ENCODE measurements at places on chromosomes 12 and 14.

DNA sequence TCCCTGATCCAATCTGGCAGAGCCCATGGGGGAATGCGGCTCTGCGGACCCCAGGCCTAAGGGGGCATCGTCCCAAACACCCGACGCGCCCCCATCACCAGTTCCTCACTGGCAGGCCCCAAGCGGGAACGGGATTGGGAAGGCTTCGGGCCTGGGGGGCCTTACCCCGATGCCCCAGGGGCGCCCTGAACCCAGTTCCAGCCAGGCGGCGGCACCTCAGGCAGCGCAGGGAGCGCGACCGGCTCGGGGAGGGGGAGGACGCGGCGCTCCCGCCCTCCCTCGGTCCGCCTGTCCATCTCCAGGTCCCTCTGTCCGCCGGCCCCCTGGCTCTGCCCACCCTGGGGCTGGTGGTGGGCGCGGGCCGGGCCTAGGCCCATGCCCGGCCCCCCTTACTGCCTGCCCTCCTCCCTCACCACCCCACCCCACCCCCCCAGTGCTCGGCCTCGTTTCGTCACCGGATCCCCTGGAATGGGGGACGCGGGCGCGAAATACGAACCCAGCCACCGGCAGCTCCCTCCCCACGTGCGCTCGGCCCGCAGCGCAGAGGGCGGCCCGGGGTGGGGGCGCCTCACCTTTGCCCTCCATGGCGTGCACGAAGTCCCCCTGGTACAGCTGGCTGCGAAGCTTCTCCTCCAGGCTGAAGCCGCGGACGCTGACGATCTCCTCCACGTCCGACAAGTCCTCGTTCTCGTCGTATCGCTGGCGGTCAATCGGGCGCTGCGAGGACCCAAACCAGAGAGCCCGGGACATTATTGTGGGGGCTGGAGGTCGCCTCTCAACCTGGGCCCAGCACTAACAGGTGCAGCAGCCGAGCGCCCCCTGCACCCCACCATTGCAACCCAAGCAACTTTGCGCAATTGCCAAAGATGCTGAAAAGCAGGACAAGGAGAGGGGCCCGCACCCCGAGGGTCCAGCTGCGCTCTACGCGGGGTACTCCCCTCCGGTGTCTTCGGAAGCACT lies 2.3 kb downstream of the KDM2B start:
- no peak for DNase-seq

- DNase-seq = no peak
These were observed 2.1 kb downstream of the PRPH start for GRCh38 chr12:49296836-49297694.

DNA sequence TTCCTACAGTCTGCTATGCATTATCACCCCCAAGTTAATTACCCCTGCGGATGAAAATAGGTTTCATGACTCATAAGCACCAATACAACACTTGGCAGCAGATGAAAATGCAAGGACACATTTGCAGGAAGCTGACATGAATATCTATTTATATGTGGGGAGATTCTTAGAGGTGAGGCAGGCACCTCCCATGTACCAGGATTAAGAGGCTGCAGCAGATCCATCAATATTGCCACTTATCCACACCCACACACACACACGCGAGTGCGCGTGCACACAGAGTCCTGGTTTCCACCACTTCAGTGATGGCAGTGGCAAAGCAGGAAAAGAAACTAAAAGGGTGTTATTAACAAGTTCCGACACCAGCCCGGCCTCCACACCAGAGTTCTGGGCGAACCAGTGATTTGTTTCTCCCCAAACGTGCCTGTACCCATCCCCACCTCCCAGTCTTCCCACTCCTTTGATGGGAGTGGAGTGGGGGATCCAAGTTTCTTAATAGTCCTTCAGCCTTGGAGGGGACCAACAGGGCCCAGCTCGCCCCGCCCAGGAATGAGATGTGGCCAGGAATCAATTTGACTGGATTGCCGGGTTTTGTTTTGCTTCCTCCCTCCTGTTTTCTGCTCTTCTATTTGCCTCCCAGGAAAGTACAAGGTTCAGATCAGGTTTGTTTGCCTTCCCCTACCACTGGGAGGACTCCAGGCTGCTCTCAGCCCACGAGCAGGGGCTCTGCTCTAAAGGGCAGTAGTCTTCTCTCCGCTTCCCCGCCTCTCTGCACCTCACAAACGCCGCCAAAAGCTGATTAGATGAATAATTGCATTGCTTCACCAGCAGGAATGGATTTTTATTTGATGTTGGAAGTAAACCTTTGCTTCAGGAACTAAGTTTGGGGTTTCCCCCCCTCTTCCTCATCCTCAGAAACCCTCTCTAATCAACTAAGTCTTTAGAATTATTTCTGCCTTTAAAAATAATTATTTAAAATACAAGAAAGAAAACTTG lies 5.2 kb downstream of the IRF2BPL start:
- DNase-seq = no peak

- no peak for DNase-seq
These were observed 28.8 kb downstream of the KRT80 start for GRCh38 chr12:52162981-52163380.

- no peak for DNase-seq
These were observed 43.2 kb upstream of the BMAL2 start for GRCh38 chr12:27289414-27289813.

- no peak for DNase-seq
These were observed 35.5 kb downstream of the PLXNC1 start for GRCh38 chr12:94183708-94184379.

GRCh38 chr12:77023501-77023900 lies 41.9 kb downstream of the E2F7 start:
- no peak for DNase-seq

DNA sequence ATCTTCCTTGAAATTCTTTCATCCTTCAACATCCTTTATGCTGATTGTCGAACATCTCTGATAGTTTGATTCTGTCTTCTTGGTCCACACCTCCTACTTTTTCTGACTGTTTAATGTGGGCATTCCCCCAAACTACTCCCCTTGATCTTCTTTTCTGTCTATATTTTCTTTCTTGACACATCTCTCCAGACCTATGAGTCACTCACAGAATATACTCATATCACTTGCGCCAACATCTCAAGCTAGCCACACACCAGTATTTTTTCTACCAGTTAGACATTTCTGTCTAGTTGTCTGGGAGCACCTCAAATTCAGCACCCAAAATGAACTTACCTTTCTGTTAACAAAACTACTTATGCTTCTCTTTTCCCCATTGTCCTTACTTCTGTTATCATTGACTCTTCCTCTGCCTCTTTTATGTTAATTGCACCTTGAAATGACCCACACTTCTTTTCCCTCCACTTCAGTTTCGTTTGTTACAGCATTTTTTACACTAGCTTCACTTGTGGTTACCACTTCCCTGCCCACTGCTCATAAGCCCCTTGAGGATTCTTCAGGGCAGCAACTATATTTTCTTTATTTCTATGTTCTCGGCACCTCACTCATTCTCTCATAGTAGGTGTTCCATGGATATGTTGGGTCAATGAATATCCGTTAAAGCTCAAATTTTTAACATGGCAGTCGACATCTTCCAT lies 33.5 kb downstream of the TSHR start:
- DNase-seq = no peak

- DNase-seq = no peak
These were observed 44.3 kb downstream of the SPTB start for GRCh38 chr14:64835431-64835830.

DNA sequence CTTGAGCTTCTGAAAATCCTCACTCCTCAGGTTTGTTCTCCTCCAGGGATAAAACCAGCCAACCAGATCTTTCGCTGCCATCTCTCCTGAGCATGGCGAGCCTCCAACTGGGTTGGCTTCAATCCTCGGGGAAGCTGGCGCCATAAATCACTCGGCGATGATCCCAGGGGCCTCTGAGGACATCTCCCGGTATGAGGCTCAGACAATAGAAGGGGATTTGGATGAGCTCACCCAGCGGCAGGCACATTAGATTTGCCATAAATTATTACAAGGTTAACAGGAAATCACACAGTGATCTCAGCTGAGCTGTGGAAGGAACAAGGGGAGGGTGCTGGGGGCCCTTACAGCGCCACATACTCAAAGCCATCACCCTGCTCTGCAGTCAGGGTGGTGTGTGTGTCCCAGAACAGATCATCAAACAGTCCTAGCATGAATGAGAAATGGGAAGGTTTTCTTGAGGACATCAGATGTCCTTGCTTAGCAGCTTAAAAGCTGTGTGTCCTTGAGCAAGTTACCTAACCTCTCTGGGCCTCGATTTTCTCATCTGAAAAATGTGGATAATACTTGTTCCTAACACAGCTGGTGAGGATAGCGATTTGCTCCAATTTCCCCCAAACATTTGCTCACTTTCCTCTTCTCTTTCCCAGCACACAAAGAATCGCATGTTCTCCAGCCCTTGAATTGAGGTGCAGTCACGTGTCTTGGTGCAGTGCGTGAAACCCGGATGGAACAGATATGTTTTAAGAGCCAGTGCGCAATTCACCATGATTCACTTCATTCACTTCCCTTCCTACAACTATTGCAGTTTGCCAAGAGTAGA lies 142.8 kb downstream of the SCARB1 start:
- DNase-seq = no peak

- DNase-seq = no peak
These were observed 88.8 kb downstream of the SLC25A21 start for GRCh38 chr14:37083599-37083998.

DNA sequence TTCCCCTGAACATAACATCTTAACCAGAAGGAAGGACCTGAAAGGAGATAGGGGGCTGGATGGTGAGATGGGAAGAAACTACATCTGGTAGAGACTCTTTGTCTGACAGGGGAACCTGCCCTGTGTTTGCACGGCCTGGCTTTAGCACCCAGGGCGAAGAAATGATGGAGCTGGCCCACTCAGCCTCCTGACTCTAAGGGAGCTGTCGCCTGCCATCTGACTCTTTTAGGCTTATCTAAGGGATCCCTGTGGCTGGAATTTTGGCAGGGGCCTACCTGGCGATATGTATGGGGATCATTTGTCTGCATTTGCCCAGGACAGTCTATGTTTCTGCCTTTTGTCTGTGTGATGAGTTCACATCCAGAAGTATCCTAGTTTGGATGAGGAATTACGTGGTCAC lies 15.6 kb upstream of the CACNA2D4 start:
- no peak for DNase-seq

DNA sequence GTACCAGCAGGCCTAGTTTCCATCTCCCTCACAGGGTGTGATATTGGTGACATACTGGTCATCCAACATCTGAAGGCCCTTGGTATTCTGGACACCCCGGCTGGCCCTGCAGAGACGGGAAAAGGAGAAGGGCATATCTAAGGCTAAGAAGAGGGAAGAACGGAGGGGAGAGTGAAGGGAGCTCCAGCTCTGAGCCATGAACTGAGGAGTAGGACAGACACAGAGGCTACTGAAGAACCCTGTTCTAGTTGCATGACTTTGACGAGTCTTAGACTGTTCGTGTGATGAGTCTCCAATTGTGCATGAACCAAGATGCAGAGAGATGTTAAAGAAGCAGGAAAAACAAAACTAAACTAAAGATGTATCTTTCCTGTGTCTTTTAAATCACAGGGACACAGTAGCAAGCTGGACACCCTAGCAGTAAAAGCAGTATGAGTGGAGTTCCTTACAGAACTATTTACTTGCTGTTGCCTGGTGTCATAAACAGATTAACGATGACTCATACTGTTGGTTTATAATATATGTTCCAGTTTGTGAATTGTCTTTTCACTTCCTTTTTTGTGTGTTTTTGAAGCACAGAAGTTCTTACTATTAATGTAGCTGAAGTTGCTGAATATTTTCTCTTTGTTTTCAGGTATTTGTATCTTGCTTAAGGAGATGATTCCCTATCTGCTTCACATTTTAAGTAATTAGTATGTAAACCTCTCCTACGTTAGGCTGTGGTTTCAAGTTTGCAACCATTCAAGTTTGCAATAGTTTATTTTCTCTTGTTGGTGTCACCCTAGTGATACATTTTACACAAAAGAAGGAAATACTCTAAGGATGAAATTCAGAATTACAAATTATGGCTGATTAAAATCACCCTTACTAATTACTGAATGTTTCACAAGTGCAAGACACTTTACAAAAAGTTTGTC lies 15.7 kb downstream of the FAR2 start:
- DNase-seq = no peak

DNA sequence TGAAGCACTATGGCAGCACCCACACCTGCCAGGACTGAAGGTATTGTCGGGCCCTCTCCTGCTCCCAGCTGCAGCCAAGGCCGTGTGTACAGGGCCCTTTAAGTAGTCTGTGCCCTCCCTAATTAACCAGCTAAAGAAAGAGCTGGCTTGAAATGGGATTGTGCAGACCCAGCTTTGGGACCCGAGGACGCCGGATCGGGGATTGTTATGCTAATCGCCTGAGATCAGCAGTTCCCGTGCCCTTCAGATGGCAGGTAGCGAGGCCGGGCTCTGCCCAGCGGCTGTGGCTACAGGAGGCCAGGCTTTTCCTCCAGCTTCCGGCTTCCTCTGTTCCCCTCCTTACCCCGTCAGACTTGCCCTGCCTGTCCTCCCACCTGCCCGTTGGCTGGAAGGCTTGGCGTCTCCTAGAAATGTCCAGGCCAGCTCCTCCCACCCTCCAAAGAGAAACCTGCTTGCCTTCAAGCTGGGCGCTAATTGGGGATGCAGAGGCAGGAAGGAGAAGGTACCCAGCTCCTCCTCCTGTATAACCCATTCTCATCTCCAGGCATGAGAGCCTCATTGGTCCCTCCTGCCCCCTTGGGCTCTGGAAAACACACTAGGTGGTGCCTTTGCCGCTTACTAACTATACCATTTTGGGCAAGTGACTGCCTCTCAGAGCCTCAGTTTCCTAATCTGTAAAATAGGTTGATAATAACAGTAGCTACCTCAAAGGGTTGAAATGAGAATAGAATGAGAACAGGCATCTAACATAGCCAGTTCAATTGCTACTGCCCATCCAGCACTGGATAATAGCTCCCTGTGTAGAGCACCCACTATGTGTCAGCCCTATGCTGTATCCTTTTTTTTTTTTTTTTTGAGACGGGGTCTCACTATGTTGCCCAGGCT lies 25.8 kb upstream of the MSI1 start:
- no peak for DNase-seq

DNA sequence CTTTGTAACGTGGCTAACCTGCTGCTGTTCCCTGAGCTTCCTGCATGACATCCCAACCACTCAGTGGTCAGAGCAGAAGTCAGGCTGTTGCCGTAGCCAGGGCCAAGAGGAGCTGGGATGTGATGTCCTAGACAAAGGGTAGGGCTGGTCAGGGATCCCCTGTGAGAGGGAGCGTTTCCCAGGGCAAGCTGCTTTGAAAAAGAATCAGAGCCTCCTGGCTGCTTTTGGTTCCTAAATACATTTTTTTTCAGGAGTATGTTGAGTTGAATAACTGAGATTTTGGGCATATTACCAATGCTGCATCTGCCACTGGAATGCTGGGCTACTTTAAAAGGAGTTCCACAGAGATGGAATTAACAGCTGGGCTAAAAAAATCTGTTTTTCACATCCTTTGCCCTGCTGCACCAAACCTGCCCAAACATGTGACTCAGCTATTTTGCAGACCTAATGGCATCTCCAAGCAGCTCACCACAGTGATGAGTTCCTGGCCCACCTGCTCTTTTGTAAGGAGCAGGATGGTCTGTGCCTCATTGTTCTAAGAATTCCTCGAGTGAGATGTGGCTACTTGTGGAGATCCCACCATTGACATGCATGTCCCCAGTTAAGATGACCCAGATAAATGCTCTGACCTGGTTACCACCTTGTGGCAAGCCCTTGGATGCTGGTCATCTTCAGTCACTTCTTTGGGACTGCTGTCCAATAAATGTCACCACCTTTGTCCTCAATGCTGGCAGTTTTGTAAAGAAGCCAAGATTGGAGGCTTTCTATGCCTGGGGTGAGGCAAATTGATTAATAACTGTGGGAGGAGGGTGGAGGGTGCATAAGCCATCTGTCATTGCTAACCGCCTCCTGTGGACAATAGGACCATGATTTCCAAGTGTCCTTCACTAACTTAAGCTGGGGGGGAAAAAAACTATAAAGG lies 24.1 kb downstream of the ANKRD13A start:
- no peak for DNase-seq

Measured in ascending aorta (tissue), 2 donors.